ENCODE measurements at places on chromosomes 2 and 18.
A peak's percentile ranks its signal among the peaks of the same experiment; 100 is the strongest.

- peak; percentile 36 for DNase-seq
These were observed 31.5 kb downstream of the ACVR1C start for GRCh38 chr2:157596992-157597681.

DNA sequence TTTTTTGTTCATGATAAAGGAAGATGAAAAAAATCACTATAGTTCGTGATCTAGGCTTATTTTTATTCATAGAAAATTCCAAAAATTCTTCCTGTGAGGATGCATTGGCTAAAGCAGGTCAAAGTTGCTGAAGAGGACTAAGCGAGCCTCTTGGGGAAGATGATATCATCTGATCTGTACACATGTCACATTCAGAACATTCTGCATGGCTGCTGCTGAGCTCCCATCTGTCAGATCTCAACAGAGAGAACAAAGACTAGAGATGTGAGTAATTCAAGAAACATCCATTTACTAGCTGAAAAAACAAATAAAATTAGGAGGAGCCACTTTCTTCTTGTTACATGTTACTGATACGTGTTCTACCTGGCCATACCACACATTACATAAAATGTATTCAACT is 518.6 kb upstream of the FSIP2 start:
- peak; percentile 37 for DNase-seq

GRCh38 chr18:59704146-59704545 is 6.9 kb upstream of the CCBE1 start:
- peak; percentile 42 for DNase-seq

- no peak for DNase-seq
These were observed 621.2 kb downstream of the DCDC2C start for GRCh38 chr2:4324531-4324930.

DNA sequence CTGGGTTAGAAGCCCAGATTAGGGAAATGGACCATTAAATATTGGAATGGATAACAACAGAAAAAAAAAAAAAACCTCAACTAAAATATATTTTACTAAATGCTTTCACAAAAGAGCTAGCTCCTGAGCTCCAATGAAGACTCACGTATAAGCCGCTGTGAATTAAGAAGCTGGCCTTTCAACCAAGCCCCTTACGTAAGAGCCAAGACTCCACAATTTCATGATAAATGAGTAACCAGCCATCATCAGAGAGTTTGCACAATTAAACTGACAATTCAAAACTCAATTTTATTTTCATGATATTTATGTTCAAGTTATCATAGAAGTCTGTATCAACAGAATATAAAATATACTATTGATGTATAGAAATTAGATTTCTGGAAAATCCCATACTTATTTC is 70.7 kb upstream of the HNRNPA3 start:
- no peak for DNase-seq

DNA sequence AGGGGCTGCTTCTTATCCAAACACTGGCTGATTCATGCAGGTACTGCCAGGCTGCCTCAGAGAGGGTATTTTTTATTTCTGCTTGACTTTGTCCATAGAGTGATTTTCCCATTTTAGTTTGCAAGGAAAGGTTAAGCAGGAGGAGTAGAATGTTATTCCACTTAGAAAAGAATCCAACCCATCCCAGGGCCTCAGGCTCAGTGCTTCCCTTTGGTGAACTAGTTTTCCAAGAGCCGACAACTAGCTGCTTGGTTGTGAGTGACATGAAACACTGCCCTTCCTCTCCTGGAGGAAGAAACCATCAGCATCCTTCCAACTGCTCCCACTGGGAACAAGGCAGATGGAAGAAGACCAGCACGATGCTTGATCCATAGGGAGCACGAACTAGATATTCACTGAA is 58.5 kb downstream of the BCL2 start:
- no peak for DNase-seq

GRCh38 chr18:52596748-52597435 is 256.9 kb downstream of the DCC start:
- DNase-seq, result no peak

DNA sequence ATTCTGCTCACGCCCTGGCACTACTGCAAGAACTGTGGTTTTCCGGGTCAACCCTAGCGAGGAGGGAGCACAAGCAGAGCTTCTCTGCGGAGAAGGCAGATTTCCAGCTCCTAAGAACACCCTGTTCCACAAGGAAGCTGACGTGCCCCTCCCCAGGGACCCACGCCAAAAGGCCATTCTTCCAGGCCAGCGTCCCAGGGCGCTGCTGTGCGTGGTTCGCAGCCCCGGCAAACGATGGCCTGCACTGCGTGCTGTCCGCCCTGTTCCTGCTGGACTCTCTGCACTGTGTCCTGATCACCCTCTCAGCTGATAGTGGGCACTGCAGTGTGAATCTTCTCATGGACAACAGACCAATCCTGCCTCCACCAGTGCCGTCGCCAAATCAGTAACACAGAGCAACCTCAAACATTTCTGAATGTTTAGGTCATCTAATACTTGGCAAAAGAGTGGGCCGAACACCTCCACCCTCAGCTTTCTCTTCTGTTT is 49.1 kb downstream of the ADI1 start:
- DNase-seq, result peak; percentile 72

DNA sequence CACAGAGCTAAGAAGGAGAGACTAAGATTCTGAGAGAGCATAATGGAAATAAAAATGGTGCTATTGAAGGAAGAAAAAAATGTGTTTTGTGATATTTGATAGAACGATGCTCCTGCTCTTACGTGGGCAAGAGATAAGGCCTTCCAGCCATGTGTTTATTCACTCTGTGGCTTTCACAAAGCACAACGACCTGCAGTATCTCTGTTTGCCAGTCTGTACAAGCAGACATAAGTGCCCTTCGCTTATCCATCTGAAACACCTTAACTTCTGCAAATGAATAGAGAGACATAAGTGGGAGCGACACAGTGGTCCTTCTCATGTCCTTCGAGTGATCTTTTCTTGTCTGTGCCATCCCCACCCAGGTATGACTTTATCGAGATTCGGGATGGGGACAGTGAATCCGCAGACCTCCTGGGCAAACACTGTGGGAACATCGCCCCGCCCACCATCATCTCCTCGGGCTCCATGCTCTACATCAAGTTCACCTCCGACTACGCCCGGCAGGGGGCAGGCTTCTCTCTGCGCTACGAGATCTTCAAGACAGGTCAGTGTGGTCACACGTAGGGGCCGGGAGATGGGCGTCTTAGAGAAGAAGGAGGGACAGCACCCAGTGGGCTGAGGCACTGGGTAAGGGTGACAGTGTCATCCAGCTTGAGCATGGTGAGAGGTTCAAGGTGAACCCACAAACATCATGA is 33.7 kb downstream of the NRP2 start:
- DNase-seq, result no peak

GRCh38 chr2:37085731-37086147 is 1.4 kb downstream of the GPATCH11 start:
- DNase-seq, result peak; percentile 89

GRCh38 chr2:178473931-178474330 is 4.5 kb downstream of the FKBP7 start:
- DNase-seq, result peak; percentile 48

DNA sequence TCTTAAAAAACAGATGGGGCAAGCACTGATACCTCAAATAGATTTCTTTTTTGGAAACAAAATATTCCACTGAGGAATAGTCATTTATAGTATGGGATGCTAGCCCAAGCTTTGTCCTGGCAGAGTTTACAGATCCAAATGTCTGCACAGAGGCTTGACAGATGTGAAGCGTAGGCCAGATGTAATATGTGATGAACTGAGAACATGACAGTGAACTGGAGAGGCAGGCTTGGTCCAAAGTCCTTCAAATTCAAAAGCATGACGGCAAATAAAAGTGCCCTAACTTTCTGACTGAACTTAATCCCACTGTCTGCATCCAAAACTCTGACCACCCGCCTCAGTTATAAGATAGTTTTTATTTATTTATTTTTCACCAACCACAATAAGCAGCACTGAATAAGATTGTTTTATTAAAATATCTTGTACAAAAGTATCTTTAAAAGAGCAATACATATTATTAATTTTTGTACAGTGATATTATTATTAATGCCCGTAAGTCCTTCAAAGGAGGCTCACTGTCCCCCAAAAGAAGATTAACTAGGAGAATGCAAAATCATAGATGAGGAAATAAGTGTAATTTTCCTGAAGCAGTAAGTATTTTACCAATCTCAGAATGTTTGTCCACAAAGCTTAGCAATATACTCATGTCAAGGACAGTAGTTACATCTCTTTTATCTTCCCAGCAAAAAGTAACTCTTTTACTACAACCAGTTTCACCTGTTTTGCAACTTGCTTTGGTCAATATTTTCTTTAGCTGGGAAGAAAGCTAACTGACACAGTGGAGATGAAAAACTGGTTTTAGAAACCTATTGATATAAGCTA is 10.7 kb upstream of the SPOPL start:
- no peak for DNase-seq
